Non-pigmented ciliary epithelial cell (primary cell): ENCODE measurements at places on chromosomes 1 and 21.

- DNase-seq, result no peak
Measured at GRCh38 chr1:102420034-102420433, 423.3 kb upstream of the OLFM3 start.

- no peak for DNase-seq
Measured at GRCh38 chr1:212178851-212179250, 106.4 kb upstream of the PPP2R5A start.

DNA sequence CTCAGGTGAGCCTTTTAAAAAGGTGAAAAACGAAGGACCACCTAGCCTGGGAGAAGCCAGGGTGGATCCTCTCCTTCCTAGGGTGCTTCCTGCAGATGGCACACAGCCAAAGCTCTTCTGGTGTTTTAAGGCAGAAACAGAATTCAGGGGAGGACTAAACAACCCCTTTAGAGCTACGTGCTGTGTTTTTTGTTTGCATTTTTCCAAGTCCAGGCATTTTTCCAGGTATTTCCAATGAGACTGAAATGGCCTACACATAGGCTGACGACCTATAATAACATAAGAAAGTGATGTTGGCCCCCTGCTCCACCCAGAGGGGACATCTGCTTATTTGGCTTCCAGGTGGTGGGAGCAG lies 83.8 kb downstream of the CAPZB start:
- DNase-seq, result no peak

DNA sequence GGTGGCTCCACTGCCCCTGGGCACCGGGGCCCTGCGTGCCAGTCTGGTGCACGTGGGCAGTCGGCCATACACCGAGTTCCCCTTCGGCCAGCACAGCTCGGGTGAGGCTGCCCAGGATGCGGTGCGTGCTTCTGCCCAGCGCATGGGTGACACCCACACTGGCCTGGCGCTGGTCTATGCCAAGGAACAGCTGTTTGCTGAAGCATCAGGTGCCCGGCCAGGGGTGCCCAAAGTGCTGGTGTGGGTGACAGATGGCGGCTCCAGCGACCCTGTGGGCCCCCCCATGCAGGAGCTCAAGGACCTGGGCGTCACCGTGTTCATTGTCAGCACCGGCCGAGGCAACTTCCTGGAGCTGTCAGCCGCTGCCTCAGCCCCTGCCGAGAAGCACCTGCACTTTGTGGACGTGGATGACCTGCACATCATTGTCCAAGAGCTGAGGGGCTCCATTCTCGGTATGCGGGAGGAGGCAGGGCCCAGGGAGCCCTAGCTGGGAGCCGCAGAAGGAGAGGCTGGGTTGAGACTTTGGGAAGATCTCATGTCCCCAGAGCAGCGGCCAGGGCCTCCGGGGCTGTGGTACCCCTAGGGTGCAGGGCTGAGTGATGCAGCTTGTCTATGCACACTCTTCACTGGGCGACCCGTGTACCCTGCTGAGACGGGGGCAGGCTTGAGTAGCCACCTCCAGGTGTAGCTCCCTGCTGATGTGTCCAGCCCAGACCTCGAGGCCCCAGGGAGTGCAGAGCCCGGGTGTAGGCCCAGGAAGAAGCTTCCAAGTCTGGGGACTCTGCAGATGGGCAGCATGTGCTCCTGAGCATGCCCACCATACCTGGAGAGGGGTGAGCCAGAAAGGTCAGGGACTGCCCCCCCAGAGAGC lies 1.8 kb downstream of the VWA1 start:
- no peak for DNase-seq

- no peak for DNase-seq
Measured at GRCh38 chr1:59139396-59139795, 157.5 kb upstream of the FGGY start.

DNA sequence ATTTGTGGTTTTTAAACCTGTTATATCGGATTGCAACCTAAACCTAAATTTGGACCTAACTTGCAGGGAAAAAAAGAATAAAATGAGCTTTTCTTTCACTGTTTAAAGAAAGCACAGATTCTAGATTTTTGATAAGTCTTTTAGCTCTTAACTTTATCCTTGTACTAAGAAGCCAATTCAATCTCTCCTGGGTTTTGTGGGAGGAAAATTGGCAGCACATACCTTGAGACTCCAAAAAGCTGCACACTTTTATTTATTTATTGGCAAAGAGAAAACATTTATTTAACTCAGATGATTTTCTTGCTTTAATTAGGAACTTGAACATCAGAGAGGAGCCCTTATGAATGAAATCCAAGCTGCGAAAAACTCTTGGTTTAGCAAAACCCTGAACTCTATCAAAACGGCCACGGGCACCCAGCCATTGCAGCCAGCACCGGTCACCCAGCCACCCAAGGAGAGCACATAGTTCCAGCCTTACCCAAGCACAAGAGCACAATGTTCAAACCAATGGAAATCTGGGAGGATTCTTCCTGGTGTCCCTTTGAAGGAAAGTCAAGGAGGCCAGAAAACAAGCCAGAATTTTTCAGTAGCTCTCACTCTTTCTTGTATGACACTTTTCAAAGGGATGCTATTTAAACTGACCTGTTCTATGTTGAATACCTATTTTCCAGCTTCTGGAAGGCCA lies 10.1 kb upstream of the CACYBP start:
- no peak for DNase-seq

DNA sequence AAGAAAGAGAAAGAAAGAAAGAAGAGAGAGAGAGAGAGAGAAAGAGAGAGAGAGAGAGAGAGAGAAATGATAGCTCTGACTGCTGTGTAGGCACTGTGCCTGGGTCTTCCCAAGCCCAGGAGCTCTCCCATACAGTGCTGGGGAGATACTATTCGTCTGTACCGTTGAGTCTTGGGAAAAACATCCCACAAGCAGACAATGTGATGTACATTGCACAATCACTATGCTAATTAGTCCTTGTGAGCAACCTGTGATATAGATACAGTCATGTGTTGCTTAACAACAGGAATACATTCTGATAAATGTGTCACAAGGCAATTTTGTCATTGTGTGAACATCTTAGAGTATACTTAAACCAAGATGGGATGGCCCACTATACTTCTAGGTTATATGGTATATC lies 381.0 kb downstream of the HHAT start:
- DNase-seq, result no peak

- DNase-seq, result no peak
Measured at GRCh38 chr1:100469578-100469977, 68.4 kb upstream of the GPR88 start.

- DNase-seq, result no peak
Measured at GRCh38 chr1:223140611-223141405, 2.2 kb downstream of the TLR5 start.

DNA sequence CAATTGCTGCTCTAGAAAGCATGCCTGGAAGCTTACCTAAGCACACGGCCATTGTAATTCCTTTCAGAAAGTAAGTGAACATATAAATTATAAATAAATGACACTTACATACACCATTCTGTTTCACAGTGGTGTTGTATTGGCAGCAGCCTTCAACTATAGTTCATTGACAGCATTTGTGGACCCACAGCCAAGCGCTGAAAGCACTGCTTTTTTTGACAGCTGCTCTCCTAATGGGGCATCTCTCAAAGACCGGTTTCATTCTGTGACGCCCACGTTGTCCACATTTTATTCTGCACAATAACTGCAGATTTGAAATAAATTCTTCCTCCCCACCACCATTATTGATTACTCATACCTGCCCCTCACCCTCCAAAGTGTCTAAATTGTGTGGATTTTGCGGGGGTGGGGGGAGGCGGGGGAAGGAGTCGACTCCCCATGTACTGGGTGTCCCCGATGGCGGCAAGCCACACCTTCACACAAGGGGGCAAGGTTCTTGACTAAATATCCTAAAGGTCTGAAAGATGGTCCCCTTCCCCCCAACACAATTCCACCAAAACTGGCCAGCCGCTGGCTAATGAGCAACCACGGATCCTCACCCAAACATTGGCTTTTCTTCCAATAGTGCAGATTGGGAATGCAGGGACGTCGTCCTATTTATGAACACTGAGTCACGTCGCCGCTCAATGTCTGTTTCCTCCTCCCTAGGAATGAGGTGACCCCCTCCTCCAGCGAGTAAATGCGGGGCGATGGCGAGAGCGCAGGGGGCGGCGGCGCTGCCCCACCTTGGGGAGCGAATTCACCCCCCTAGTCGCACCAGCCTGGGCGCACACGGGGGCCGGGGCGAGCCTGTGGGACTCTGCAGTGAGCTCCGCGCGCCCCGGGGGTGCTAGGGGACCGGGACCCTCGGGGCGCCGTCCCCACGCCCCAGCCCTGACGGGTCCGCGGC lies 960 bp downstream of the RCAN1 start:
- no peak for DNase-seq

- no peak for DNase-seq
Measured at GRCh38 chr1:223844787-223845036, 1.0 kb downstream of the TP53BP2 start.

- DNase-seq, result no peak
Measured at GRCh38 chr21:19992540-19992939, 1005.7 kb upstream of the NCAM2 start.

- peak; percentile 10 for DNase-seq
Measured at GRCh38 chr1:61588736-61589672, 135.9 kb downstream of the TM2D1 start.

GRCh38 chr1:191176131-191176530 lies 698.5 kb upstream of the BRINP3 start:
- DNase-seq, result no peak

- DNase-seq, result no peak
Measured at GRCh38 chr1:48715921-48716320, 60.8 kb downstream of the BEND5 start.

- no peak for DNase-seq
Measured at GRCh38 chr1:29646161-29646775, 409.9 kb downstream of the PTPRU start.

GRCh38 chr21:45254460-45254930 lies 33.2 kb downstream of the POFUT2 start:
- no peak for DNase-seq

DNA sequence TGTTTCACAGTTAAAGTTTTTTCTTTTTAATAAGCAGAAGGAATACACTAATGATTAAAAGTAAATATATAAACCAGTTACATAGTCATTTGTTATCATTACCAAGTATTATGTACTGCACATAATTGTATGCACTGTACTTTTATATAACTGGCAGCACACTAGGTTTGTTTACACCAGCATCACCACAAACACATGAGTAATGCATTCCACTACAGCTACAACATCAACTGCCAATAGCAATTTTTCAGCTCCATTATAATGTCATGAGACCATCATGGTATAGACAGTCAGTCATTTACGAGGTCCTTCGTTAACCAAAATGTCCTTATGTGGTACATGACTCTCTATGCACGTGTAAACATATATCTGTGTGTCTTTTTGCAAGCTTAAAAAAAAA lies 35.2 kb downstream of the SCYL3 start:
- no peak for DNase-seq

DNA sequence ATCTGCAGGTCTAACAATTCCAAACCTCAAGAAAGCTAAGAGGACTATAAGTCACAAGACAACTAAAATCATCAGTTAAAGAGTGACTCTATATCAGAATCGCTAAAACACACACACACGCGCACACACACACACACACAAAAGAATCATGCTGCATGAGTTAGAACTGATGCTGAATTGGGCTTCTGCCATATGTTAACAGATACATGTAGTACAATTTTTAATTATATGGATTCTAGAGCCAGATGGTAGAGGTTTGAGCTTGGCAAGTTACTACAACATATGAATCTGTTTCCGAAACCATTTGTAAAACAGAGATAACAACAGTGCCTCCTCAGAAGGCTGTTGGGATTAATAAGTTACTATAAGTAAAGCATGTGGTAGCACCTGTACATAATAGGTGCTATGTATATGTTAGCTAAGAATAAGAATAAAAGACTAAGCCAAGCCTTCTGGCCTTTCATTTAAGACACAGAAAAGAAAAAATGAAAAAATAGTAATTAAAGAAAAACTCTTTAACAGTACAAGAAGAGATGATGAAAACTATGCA lies 17.9 kb downstream of the EPRS1 start:
- DNase-seq, result no peak

DNA sequence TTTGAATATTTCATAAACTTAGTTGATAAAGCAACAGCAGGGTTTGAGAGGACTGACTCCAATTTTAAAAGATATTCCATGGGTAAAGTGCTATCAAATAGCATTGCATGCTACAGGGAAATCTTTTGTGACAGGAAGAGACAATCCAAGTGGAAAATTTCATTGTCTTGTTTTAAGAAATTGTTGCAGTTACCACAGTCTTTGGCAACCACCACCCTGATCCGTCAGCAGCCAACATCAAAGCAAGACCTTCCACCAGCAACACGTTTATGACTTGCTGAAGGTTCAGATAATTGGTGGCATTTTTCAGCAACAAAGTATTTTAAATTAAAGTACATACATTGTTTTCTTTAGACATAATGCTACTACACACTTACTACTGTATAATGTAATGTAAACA lies 47.8 kb downstream of the ADGRL4 start:
- DNase-seq, result no peak

DNA sequence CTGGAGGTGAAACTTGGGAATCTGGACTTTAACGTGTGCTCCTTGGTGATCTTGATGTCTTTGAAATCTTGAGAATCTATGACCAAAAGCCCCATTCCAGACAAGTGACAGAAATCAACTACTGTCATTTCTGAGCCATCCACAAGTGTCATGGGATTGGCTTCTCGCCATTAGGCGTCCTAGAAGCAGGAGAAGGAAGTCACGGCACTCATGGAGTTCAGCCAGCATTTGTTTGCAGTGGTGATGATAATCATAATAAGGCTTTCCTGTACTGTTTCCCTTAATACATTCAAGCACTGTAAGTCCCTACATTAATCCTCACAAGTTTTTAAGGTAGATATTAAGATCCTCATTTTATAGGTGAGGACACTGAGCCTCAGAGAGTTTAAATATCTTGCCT lies 11.9 kb downstream of the F5 start:
- no peak for DNase-seq

DNA sequence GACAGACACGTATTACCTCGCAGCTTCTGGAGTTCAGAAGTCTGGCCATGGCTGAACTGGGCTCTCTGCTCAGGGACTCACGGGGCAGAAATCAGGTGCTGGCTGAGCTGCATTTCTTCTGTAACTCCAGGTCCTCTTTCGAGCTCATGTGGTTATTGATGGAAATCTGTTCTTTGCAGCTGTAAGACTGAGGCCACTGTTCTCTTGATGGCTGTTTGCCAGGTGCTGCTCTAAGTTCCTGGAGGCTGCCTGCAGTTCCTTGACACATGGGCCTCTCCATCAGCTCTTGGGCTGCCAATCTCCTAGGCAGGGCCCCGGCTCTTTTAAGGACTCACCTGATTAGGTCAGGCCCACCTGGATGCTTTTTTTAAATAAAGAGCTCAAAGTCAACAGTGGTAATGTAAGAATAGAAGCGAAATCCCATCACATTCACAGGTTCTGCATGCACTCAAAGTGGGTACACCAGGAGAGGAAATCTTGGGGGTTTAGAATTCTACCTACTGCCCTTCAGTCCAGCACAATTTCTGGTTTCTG lies 139.1 kb downstream of the KAZN start:
- no peak for DNase-seq

DNA sequence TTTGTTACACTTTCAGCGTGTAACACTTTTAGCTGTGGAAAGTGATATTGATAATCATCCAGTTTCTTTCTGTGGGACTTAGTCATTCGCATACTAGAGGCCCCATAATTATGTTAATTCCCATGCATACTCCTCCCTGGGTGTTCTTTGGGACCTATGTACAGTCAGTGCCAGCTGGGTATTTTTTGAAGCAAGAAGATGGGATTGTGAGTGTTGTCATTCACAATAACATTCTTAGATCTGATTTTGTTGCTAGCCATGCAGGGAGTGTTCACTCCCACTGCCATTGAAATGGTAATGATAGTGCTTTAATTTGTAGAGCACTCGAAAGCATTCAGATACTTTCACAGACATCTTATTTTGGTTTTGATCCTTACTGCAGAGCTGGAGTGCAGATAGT lies 11.6 kb downstream of the SARS1 start:
- no peak for DNase-seq

- peak; percentile 87 for DNase-seq
Measured at GRCh38 chr1:21782868-21783678, at the start of gene USP48. TSS of gene USP48 (minus strand) at chr1:21783149. CDS start at chr1:21782957, 192 bp downstream.
